ENCODE measurements at places on chromosomes 5 and 9.

DNA sequence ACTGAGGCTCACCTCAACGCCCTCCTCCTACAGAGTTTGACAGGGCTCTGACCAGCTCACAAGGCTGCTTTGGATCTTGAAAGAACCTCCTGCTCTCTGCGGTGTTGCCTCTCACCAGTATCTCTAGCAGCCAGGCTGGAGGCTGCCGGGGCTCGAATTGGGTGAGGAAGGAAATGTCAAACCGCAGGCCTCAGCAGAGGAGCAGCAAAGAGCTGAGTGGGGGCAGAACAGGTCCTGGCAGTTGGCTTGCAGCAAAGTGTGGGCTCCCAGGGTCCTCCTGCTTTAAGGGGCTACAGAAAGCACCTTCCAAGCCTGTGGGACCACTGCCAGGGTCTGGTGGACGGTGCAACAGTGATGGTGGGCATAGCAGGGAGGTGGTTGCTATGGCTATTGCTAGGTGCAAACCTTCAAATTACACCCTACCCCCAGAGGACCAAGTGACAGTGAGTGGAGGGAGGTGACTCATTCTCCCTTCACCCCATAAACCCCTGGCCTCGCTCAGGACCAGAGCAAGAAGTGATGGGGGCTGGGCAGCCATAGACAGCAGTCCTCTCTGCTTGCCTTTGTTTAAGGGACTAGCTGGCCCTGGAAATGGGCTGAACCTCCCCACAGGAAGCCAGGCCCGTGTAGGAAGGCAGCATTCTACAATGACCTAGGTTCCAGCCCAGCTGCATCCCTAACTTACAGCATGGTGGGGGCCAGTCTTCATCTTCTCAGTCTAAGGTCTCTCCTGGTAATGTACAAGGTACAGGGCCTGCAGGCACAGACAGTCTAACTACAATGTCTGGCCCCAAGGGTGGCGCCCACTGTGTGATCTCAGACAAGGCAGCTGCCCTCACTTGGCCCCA lies 18.7 kb downstream of the LCP2 start:
- no peak for DNase-seq

DNA sequence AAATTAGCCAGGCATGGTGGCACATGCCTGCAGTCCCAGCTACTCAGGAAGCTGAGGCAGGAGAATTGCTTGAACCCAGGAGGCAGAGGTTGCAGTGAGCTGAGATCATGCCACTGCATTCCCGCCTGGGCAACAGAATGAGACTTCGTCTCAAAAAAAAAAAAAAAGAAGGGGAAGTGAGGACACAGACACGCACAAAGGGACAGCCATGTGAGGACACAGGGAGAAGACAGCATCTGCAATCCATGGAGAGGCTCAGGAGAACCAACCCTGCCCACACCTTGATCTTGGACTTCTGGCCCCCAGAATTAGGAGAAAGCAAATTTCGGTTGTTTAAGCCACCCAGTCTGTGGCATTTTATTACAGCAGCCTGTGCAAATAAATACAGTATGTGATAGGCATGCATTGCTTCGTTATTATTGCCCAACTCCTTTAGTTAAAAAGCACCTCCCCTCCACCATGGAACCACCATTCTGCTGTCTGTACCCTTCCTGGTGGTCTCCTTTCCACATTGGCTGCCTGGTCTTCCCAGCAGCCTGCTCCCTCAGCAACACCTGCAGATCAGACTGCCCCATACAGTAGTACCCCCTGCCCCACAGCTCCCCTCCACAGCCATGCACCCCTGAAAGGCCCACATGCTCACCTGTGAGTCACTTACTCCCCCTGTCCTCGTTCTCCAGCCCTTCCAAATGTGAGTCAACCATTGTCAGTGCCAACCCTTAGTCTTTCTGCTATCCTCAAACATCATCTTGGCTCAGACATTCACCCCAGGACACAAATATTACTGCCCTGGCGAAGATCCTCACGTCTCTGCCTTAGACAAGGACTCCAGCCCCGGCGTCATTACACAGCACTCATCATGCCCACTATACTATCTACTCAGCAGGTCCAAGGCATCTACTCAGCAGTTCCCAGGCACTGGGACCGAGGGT lies 128.8 kb downstream of the ROR2 start:
- no peak for DNase-seq

DNA sequence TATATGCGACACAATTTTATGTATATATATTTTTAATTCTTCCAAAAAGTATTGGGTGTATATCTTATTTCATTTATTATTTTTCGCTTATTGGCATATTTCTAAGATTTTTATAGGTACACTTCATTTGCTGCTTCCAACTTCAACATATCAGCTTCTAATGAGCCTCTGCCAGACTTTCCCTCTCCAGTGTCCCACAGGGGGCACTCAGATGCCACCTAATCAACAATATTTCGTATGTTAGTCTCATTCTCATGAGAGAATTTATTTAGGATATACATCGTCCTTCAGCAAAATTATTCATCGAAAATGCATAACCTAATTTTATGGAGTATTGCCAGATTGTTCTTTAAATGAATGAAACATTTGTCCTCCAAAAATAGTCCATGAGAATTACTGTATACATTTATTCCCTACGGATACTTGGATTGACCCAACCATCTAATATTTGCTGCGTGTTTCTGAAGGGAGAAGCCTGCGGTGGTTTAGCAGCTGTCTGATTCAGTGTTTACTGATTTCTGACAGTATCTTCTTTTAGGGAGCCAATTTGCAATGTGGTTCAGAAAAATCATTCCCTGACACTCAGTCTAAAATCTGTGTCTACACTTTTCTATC lies 100.6 kb upstream of the SELENOP start:
- DNase-seq, result peak; percentile 62

DNA sequence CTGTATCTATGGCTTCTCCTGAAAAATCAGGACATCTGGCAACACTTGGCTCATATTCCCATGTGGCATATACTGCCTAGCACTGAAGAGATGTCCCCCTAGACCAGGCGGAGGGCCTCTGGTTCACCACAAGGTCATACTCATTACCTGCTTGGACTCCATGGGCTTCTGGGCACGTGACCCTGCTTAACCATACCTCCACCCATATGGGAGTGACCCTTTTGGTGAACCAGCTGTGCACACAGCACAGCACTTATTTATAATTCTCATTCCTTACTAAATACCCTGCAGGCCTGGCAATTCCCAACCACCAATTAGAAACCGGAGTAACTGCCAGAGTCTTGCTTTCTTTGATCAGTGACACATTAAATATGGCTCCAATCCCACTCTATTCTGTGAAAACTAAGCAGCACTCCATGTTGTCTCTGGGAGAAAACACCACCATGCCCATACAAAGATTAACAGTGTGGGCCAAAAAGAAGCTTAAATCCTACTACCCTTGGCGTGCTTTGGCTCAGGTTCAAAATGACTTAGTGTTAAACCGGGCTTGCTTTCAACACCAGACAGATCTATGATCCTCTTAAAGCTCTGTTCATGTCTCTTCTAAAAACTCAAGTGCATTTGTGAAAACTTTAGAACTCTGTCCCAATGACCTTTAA lies 57.7 kb downstream of the MTMR12 start:
- peak; percentile 71 for DNase-seq

GRCh38 chr9:19992556-19992955 lies 203.7 kb upstream of the SLC24A2 start:
- peak; percentile 93 for DNase-seq

DNA sequence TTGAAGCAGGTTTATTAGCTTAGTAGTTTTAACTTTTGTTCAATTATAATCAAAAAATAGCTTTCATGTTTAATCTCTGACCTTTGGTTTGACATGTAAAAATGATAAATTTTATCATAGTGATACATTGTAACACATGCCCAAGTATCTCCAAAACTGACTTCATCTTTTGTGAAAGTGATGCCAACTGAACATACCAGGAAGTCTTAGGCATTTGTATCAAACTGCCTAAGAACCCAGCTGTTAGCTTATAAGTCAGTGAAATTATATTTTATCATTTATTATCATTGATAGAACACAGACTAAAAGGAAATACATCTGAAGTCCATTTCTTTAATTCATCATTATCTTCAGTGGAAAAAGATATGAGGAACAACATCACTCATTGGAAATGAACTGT lies 39.1 kb downstream of the NIPBL start:
- DNase-seq, result no peak

- no peak for DNase-seq
These were observed 9.3 kb upstream of the CORO2A start for GRCh38 chr9:98201749-98202148.

DNA sequence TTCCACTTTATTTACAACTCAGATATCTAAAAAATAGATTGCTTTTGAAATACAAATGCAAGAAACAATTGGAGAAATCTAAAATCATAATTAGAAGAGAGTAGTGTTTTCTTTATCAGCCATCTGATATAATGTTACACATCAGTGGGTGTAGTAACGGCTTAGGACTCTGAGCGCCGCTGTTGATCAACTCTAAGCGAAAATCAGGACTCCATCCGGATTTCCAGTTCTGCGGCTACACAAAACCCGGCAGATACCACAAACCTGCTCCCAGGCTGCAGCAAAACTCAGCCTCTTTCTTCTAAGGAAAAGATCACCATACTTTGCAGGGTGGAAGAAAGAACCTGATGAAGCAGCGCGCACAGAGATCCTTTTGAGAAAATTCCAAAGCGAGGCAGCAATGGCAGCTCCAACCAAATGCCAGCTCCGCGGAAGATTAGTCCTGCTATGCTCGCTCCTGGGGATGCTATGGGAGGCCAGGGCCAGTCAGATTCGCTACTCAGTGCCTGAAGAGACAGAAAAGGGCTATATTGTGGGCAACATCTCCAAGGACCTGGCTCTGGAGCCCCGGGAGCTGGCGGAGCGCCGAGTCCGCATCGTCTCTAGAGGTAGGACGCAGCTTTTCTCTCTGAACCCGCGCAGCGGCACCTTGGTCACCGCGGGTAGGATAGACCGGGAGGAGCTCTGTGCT lies at the start of gene PCDHGA9:
TSS of gene PCDHGA9 (plus strand) at position 226 of the 691 bp plus-strand sequence. CDS start at position 401, 175 bp downstream.
- no peak for DNase-seq

- no peak for DNase-seq
These were observed 23.5 kb downstream of the SLC25A25 start for GRCh38 chr9:128091571-128091970.

Measured in NCI-H524 (cell line).